ENCODE measurements at places on chromosomes 16 and 17.

- no peak for DNase-seq
Measured at GRCh38 chr17:58265271-58265670, 15.5 kb downstream of the MPO start.

DNA sequence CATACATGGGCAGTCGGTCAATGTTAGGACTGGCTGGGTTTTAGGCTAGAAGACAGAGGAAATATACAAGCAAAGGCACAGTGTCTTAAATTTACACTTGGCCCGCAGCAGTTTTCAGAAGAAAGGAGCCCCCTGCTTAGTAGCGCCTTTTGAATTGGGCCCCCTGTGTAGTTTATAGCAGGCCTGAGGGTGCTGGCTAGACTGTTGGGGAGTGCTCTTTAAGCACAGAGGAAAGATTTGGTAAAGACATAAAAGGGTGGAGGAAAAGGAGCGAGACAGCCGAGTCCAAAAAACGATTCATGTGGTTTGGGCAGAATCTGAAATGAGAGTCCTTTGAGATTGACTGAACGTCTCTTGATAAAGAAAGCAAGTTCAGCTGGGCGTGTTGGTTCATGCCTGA lies 10.6 kb downstream of the RMI2 start:
- no peak for DNase-seq

DNA sequence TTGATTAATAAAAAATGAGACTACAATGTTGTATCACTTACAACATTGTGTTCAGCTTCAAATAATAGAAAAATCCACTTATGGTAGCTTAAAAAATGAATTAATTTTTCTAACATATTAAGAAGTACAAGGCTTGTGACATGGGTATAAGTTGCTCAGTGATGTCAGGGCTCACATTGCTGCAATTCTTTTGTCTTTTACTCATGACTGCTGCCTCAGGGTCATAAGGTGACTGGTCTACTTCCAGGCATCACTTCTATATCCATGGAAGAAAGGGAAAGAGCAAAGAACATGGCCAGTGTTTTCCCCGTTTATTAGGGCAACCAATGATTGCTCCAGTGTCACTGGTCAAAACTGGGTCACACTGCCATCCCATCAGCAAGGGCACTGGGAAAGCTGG lies 295.3 kb downstream of the MAP2K4 start:
- DNase-seq, result no peak

GRCh38 chr17:33962857-33963655 lies 292.0 kb upstream of the CCL2 start:
- no peak for DNase-seq

DNA sequence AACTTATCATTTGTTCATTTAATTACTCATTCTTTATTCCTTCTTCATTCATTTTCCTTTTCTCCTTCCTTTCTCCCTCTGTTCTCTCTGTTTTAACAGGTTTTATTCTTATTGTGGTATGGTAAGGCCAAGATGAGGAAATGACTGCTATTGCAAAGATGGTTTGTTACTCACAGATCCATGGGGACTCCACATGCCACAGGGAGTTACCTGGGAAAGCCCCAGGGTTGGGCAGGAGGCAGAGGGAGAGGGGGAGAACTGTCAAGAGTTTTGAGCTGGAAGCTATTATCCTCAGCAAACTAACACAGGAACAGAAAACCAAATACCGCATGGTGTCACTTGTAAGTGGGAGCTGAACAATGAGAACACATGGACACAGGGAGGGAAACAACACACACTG lies 453.3 kb downstream of the WWOX start:
- peak; percentile 16 for DNase-seq

DNA sequence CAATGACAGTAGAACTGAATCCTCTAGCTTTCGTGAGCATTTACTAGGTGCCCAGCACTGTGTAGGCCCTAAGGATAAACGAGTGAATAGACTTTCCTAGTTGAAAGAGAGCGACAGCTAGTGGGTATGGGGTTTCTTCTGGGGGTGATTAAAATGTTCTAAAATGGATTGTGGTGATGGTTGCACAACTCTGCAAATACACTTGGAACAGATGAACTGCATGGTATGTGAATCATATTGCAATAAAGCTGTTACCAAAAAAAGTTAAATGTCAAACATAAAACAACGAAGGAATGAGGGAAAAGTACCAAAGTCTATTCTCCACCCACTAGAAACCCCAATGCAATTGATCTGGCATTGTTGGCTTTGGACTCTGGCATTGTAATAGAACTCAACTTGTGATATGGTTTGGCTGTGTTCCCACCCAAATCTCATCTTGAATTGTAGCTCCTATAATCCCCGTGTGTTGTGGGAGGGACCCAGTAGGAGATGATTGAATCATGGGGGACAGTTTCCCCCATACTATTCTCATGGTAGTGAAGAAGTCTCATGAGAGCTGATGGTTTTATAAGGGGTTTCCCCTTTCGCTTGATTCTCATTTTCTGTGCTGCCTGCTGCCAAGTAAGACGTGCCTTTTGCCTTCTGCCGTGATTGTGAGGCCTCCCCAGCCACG lies 70.5 kb downstream of the MARF1 start:
- no peak for DNase-seq

GRCh38 chr16:57801098-57801808 lies 1.0 kb downstream of the KIFC3 start:
- no peak for DNase-seq

Data from SHP77 treated with DMSO at 0.1 percent for 48 hours (cell line).